ENCODE measurements at places on chromosomes 16 and 17.

GRCh38 chr17:27430882-27431491, 25.3 kb upstream of the KSR1 start:
- no peak for DNase-seq

- no peak for DNase-seq
Measured at GRCh38 chr16:4989391-4990006, 31.4 kb downstream of the SEC14L5 start.

DNA sequence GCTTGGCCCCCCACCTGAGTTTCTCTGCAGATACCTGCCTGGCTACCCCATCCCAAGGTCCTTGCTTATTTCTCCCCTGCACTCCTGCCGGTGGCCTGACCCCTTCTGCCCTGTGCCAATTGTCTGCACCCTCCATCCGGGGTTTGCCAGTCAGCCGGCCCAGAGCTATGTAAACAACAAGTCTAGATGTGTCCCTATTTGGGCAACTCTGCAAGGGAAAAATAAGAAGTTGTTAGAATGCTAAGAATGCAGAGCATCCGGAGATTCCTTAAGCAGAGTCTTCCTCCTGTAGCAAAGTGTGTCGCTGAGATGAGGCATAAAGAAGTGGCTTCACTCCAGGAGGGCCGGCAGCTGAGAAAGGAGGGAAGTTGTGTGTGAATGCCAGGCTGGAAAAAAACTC, 46.6 kb downstream of the RGS9 start:
- DNase-seq, result no peak

GRCh38 chr16:72236866-72237265, 64.9 kb upstream of the PMFBP1 start:
- no peak for DNase-seq

- DNase-seq, result no peak
Measured at GRCh38 chr17:39107155-39107554, 44.3 kb downstream of the PLXDC1 start.

DNA sequence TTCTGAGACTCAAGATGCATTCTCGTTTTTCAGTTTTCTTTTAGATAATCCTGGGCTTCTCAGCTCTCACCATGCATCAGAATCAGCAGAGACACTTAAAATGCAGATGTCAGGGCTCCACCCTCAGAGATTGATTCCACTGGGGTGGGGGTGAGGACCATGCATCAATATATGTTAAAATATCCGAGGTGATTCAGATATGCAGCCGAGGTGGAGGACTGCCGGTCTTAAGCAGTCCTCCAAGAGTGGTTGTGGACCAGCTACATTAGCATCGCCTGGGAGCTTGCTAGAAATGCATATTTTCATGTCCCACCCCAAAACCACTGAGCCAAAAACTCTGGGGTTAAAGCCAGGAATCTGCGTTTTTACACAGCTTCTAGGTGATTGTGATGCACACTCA, 501.3 kb downstream of the CDH13 start:
- DNase-seq, result no peak

GRCh38 chr16:84595052-84595481, 22.8 kb downstream of the COTL1 start:
- DNase-seq, result no peak

GRCh38 chr17:47721725-47722124, 11.3 kb upstream of the TBX21 start:
- no peak for DNase-seq

- DNase-seq, result no peak
Measured at GRCh38 chr17:74856112-74856511, 3.6 kb downstream of the GRIN2C start.

DNA sequence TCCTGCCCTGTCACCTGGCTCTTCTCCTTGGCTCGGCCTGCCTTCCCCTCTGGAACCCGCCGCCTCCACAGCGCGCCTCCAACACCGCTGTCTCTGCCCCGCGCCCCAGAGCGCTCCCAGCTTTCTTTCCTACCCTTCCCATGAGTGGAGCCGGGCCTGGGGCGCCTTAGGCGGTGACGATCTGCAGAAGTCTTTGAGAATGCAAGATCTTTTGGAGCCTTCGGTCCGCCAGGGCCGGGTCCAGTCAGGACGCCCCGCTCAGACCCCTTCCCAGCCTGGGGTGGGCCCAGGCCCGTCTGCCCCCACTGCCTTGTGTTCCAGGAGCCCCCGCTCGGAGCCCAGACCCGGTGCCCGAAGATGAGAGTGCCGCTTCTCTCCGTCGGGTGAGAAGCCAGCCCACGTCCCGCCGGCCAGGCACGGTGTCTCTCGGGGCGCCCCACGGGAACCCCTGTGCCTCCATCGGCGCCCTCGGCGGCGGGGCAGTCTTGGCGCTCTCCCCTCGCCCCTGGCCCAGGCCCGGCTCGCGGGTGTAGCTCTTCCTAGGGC, 40.0 kb downstream of the MRM1 start:
- no peak for DNase-seq

All from activated CD4-positive, alpha-beta T cell treated with anti-CD3 and anti-CD28 coated beads for 1 hour (primary cell).